AG08395 (cell line): ENCODE measurements at places on chromosomes 1 and 21.

- no peak for DNase-seq
Measured at GRCh38 chr1:164685266-164686035, 126.5 kb downstream of the PBX1 start.

DNA sequence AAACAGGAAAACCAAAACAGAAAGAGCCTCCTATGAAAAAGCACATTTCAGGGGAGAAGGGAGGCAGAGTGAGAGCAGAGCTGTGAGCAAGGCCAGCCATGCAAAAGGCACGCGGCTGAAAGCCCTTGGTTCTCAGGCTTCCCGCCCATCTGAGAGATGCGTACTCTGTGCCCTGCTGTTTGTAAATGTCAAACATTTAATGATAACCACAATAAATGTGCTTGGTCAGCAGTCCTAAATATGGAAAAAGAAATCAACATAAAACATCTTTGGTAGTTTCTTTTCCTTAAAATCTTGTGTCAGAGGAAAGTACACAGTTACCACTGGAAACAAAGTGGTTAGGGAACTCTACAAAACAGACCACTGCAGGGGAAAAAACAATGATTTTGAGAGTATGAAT lies 283.1 kb downstream of the DSCAM start:
- no peak for DNase-seq

GRCh38 chr1:182666706-182667105 lies 17.7 kb downstream of the RGS8 start:
- DNase-seq: no peak

DNA sequence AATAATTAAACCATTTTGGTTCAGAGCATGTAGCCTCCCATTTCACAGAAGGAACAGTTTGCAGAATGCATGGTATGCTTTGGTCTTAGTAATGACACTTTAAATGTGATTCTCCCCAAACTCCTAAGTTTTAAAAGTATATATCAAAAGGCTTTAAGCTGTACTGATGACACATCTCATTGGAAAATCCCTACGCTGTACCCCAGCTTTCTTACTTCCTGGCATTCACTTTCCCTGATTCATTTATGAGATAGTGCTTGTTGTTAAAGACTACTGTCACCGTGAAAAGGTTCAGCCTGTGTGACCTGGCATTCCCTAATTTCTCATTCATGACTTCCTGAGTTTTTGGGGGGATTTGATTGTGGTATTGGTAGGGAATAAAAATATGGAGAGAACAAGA lies 53.4 kb downstream of the MPZL1 start:
- DNase-seq: no peak

GRCh38 chr1:52662645-52663313 lies 29.8 kb downstream of the SHISAL2A start:
- DNase-seq: peak; percentile 31

GRCh38 chr1:238409191-238409850 lies 518.6 kb upstream of the ZP4 start:
- DNase-seq: peak; percentile 2

GRCh38 chr21:16422702-16423101 lies 692.9 kb downstream of the USP25 start:
- DNase-seq: no peak

DNA sequence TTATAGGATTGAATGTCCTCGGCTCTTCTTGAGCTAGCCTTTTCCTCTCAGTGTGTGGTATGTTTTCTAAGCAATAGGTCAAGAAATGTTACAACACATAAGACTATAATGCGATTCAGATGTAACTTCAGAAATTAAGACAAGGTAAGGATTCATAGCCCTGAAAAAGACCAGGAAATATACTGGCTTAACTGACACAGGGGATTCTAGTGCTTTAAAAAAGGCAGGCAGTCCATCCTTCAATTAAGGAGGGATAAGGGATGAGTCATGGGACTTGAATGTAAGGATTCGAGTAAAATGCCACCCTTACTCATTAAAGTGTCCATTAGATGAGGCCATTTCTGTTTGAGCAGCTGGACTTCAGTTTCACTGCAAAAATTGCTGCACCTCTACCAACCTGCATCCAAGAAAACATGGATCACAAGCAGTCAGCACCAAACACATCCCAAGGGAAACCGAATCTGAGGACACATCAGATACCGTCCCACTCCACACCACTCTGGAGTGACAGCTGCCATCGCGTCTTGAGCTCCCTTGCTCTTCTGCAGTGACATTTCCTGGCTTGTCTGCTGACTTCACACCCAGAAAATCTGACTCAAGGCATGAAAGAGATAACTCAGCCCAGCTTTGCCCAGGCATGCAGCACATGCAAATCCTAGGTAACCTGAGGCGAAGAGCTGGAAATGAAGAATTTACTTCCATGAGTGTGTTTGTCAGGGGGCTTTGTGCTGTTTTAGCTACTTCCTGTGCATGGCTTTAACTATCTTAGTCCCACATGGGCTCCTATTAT lies 37.8 kb downstream of the NGF start:
- no peak for DNase-seq

- DNase-seq: no peak
Measured at GRCh38 chr1:78620666-78621065, 418 bp downstream of the IFI44L start.

DNA sequence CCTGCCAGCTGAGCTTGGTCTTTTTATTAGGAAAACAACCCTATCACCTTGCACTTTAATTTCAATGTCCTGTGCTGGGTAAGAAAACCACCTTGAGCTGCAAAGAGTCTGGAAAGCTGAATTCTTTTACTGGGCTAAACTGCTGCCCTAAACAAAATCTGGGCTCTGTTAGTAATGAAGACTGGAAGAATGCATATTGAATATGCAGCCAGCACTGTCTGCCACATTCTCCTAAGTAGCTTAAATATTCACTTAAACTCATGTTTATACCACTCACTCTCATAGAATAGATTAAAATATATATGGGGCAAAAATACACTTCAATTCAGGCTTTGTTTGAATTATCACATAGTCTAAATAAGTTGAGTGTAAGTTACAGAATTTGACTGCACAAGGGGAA lies 158.0 kb downstream of the TGFB2 start:
- DNase-seq: no peak

- DNase-seq: peak; percentile 35
Measured at GRCh38 chr1:198655459-198656121, 16.8 kb downstream of the PTPRC start.

- peak; percentile 96 for DNase-seq
Measured at GRCh38 chr1:234997201-234997895, 131.3 kb downstream of the TOMM20 start.

DNA sequence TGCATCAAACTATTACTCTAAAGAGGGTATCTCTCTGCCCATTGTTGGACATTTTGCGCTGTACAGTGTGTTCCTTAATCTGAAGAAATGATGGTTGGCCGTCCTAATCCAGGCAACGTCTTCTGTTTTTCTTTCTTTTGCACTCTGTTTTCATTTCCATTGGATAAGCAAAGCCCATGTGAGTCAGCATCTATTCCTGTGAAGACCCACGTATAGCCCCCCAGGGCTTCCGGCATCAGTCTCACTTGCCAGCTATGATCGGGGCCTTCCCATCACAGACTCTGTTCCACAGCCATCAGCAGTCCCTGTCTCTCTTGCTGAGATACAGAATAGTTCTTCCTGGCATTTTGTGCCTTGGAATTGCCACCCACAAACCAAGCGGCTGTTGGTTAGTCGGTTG lies 29.2 kb upstream of the BRDT start:
- DNase-seq: no peak

GRCh38 chr1:204335085-204335484 lies 24.6 kb downstream of the PLEKHA6 start:
- DNase-seq: no peak

DNA sequence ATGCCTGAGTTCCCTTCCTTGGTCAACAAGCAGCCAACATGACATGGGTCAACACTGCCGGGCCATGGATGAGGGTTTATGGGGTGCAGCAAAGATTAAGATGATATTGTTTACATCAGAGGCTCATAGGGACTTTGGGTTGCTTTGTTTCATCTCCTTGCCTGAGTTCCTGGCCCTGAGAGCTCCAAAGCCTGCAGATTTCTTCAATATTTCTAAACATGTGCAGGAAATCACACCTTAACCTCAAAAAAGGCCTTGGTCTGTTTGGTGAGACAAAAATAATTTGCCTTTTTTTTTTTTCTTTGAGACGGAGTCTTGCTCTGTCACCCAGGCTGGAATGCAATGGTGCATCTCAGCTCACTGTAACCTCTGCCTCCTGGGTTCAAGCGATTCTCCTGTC lies 876 bp downstream of the SLAMF8 start:
- DNase-seq: no peak

DNA sequence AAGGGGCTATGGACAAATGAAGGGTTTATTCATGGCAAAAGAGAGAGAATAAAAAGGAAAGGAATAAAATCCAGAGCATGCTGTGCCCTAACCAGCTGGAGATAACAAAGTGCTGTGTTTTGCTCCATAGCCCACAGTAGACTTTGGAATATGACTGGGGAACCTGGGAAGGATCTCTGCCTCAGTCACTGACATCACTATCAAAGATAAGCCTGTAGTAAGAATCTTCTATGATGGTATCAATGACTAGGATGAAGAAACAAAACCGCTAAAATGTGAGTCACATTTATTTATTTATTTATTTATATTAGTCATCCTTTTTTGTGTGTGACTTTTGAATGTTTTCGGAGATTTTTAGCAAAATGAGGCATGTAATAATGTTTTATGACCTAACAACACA lies 56.3 kb downstream of the NVL start:
- DNase-seq: peak; percentile 7
